ENCODE measurements at places on chromosomes 6 and 20.

GRCh38 chr6:8215631-8216030, 113.3 kb upstream of the EEF1E1 start:
- DNase-seq = no peak

- no peak for DNase-seq
These were observed 56.6 kb downstream of the COL12A1 start for GRCh38 chr6:75149240-75149639.

DNA sequence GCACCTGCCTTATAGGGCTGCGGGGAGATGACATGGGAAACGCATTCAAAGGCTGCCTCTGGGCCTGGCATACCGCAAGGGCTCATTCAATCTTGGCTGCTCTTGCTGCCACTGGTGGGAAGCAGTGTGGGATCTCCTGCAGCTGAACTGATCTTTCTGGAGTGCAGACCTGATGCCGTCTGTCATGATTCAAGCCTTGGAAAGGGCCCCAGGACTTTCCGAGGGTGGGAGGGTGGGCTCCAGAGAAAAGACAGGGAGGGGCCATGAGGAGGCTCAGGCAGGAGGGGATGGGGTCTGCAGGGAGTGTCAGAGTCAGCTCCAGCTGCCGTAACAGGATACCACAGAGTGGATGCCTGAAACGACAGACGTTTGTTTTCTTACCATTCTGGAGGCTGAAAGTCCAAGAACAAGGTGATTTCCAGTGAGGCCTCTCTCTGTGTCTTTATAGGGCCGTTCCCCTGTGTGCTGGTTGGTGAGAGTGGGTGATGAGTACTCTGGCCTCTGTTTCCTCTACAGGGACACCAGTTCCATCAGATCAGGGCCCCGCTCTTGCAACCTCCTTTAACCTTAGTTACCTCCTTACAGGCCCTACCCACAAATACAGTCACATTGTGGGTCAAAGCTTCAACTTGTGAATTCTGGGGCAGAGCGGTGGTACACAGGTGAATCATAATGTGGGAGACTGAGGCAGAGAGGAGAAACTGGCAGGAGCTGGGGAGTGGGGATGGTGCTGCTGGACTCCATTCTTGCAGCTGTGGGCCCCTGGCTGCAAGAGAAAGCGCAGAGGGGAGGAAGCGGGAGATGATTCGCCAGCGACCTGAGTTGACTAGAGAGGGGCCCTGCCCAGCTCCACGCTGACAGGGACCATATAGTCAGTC, 148.4 kb downstream of the SYCP2 start:
- no peak for DNase-seq

DNA sequence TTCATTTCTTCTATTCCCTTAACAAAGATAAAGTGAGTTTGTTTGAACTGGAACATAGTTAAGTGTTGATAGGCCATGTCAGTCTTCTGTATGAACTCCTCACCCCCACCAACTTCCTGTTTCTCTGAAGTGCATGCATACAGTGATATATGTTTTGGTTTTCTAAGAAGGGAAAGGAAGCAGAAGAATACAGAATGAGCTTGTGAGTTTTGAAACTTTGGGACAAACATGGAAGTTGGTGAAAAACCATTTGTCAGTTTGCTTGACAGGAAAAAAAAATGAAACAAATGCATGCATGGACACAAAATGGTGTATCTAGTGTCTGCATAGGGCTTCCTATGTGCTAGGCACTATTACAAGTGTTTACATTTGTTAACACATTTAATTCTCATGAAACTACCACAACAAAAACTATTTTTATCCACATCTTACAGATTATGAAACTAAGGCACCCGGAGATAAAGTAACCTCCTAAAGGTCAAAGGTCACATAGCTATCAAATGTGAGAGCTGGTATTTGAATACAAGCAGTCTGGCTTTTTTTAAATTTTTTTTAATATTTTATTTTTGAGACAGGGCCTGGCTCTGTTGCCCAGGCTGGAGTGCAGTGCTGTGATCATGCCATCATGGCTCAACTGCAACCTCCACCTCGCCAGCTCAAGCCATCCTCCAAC, 105.9 kb downstream of the ADGRB3 start:
- DNase-seq = no peak

- no peak for DNase-seq
These were observed 26.7 kb upstream of the SRC start for GRCh38 chr20:37319151-37319671.

Data from HFF-Myc (cell line).